ENCODE measurements at places on chromosomes 11 and 22.

- no peak for DNase-seq
Observed at GRCh38 chr22:25407226-25407858, 157.1 kb upstream of the GRK3 start.

DNA sequence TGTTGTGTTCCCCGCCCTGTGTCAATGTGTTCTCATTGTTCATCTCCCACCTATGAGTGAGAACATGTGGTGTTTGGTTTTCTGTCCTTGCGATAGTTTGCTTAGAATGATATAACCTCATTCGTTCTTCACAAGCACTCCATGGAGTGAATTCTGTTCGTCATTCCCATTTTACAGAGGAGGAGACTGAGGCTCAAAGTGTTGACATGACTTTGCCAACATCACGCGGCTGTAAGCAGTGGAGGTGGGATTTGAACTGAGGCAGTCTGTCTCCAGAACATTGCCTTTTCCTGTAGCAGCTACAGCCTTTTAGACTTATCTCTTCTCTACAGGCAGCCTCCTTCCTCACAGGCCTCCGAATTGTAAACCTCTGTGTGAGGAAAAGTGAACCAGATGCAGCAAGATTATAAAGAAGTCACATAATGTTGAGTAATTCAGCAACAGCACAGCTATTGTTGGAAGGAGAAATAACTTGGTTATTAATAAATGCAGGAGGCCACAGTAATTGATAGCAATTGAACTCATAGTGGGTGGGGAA lies 74.6 kb downstream of the MYO18B start:
- DNase-seq, result no peak

DNA sequence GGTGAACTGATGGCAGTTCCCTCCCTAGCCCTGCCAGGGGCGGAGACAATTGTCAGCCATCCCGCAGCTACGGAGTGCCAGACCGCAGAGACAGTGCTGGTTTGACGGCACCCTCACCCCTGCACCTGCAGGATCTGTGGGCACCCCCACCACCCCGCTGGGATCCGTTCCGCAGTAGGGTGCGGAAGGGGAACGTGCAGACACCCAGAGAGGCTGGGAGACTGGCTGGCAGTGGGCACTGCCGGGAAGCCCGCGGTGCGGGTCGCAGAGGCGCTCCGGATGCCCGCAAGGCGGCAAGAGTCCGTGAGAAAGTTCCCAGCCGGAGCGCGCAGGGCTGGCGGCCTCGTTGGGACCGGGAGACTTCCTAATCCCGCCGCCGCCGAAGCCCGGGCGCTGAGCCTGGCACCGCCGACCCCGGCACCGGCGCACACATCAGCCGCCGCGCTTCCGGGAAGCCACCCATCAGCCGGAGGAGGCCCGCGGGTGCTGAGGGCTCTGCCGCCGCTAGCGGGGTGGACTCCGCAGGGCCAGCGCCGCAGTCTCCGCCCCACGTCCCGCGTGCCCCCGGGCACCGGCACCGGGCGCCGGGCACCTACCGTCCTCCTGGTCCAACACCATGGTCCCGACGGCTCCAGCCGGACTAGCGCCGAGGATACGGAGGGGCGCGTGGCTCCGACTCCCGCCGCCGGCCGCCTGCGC lies 4.3 kb upstream of the LMO1 start:
- no peak for DNase-seq

DNA sequence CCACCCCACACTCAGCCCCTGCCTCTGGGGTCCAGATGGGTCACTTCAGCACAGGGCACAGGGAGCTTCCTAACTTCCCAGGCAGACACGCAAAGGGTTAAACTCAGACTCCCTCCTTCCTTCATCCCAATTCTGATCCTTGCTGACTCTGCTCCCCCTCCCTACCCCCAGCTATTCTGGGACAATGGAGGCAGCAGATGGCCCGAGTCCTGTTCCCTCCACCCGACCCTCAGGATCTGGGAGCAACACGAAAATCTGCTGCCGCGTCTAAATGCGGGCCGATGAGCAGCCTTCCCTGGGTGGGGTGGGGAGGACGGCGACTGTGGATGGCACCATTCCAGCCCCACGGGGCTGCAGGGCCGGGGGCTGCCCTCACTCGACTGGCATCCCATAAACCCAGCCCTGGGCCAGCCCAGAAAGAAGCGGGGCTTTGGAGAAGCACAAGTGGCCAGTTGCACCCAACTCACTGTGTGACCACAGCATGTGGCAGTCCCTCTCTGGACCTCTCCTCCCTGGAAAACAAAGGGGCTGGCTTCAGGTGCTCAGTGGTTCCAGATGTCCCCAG lies 18.7 kb downstream of the MFNG start:
- DNase-seq, result no peak

- no peak for DNase-seq
Observed at GRCh38 chr11:70869054-70869453, 383.3 kb downstream of the SHANK2 start.
